Stimulated activated CD8-positive, alpha-beta memory T cell treated with anti-CD3 and anti-CD28 coated beads, Interleukin-15, amount 100 ng/mL, for 4 hours (primary cell): ENCODE measurements at places on chromosomes 6 and 20.

DNA sequence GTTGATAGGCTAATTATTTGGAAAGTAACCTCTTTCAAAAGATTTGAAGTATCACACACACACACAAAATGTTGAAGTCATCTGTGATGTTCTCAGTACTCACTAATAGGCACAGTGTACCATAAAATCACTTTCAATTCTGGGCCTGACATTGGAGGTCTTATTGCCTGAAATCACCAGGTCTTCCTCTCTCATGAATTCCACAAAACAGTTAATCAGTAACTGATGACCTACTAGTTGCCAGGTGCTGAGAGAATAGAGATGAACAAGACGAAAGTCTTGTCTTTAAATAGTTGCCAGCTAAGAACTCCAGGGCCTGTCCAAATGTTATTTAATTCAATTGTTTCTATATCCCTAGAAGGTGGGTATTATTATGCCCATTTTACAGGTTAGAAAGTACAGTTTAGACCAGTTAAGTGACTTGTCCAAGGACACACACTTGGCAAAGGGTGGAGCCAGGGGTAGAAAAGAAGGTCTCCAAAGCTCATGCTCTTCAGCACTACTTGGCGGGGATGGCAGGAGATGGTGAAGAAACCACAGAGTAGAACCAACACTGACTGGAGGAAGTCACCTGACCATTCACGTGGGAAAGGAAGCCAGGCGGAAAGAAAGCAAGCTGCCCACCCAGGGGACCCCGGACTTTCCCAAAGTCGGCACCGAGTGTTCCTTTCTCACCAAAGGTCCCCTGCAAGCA, 116.4 kb downstream of the KIF6 start:
- DNase-seq, result no peak

- DNase-seq, result no peak
These were observed 11.7 kb downstream of the TFEB start for GRCh38 chr6:41723530-41724227.

DNA sequence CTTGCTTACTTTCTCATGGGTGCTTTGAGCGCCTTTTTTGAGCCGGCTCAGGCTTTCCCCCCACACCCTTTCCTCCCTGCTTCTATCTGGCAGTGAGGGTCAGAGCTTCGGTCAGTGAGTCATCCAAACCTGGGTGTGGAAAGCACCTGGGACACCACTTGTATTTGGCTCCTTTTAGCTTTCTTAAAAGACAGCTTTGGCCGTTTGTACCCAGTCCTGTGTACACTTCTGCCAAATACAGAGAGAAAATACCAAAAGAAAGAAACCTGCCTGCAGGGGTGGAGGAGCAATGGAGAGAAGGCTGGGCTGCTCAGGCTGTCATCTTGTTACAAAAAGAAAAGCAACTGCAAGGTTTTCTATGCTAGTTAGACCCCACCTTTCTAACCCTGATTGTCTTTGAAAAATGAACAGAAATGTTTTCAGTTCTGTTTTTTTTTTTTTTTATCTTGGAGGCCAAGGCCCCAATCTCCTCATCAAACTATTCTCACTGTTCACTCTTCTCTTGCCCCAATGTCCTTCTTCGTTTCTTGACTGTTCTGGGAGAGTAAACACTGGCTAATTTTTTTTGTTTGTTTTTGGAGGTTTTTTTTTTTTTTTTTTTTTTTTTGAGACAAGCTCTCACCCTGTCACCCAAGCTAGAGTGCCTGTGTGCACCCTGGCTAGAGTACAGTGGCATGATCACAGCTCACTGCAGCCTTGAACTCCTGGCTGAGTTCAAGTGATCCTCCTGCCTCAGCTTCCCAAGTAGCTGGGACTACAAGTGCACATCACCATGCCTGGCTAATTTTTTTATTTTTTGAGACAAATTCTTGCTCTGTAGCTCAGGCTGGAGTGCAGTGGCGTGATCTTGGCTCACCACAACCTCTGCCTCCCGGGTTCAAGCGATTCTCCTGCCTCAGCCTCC, 76.4 kb downstream of the SSR1 start:
- no peak for DNase-seq

- no peak for DNase-seq
These were observed 277.2 kb upstream of the NT5E start for GRCh38 chr6:85172705-85173104.

- no peak for DNase-seq
These were observed 36.1 kb downstream of the SERAC1 start for GRCh38 chr6:158131926-158132325.

- no peak for DNase-seq
These were observed 9.6 kb upstream of the SF3B5 start for GRCh38 chr6:144104898-144105487.

- no peak for DNase-seq
These were observed 339.4 kb downstream of the PLCB1 start for GRCh38 chr20:8471465-8471864.

GRCh38 chr20:6750438-6750837, 17.0 kb upstream of the BMP2 start:
- no peak for DNase-seq
